Natural killer cell treated with Interleukin-12 subunit alpha and Interleukin-12 subunit beta and Interleukin-15 and Interleukin-18, amount 100 ng/mL, for 72 hours (primary cell): ENCODE measurements at places on chromosomes 7 and 10. TPM values are rescaled to one million over a fixed set of nuclear protein-coding genes. Genes with fewer than 3 reads are reported as not detected.

Gene GNAT3
- total RNA-seq: not detected

Gene UFSP1
- 6.0 TPM for total RNA-seq

Gene SHH
- total RNA-seq: not detected

- H3K4me1 ChIP-seq: peaks cover 10% of the 10 kb centered on the region
- peak overlapping the region; percentile 51 for H3K27ac ChIP-seq
- peak overlapping the region; percentile 82 for H3K4me3 ChIP-seq
- DNase-seq: no peak
- H3K27me3 ChIP-seq: peaks cover 14% of the 10 kb centered on the region
Observed at GRCh38 chr7:45923290-45923689, 2.2 kb upstream of the IGFBP3 start.
